ENCODE measurements at places on chromosomes 4 and X. TPM values are rescaled to one million over a fixed set of nuclear protein-coding genes. Genes with fewer than 3 reads are reported as not detected.

GRCh38 chrX:139566981-139567380, 36.4 kb downstream of the F9 start:
- DNase-seq = no peak

- DNase-seq = no peak
Measured at GRCh38 chr4:141921293-141921692, 284.9 kb downstream of the IL15 start.

DNA sequence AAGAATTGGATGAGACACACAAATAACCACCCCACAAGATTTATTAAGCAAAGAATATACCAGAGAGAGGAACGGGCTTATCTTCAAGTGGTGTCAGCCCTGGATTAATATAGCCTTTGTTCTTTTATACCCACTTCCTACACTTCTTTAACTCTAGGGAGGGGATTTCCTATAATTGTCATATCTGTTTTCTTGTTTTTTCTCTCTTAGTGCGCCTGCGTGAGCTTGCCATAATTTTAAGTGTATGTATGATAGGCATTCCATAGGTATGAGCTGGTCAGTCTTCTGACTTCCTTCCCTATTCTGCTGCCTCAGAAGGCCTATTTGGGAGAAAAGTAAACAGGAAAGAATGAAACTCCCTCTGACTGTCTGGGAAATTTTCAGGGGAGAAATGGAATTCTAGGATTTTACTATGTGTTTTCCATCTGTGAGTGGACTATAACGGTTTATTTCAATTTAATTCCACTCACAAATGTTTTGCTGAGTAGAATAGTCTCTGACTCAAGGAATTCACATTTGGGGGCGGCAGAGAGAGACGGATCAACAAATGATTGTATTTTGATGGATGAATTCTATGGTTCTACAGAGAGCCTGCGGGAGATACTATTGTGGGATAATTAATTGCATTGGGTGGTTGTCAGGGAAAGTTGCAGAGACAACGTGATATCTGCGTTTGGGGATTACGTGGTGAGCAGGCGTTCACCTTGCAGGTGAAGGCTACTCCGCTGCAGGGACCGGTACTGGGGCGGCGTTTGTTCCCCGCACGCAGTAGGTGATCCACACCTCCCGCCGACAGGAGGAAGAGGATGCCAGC, 626 bp upstream of the CEP135 start:
- peak; percentile 39 for DNase-seq

DNA sequence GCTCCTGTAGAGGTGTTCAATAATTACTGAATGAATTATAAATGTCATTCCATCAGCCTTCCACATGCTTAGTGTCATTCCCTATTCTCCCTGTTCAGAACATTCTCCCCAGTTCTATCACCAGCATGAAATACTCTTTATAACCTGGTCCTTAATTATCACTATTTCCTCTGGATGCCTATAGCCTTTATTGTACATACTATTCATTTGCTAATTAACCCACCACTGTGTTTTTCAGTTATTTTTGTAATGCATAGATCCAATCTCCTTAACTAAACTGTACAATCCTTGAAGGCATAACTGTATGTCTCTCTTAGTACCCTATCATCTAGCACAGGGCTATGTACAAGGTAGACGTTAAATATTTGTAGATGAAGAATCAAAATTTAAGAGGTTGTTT, 1.2 kb downstream of the ABCB7 start:
- no peak for DNase-seq

DNA sequence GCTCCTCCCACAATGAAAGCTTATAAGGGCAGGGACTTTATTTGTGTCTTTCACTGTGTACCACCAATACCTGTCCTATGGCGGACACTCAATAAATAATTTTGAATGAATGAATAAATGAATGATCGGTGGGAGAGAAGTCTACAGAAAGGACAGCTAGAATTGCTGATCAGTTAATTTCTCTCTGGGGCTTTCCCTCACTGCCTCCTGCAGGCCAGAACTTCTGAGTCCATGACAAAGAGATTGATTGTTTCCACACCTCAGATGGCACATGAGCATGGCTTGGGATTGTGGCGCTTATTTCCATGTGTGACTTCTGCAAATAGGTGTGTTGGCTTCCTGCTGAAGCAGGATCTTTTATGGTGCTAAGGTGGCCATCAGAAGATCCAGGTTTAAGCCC, 6.3 kb downstream of the FAM47E start:
- DNase-seq = no peak

DNA sequence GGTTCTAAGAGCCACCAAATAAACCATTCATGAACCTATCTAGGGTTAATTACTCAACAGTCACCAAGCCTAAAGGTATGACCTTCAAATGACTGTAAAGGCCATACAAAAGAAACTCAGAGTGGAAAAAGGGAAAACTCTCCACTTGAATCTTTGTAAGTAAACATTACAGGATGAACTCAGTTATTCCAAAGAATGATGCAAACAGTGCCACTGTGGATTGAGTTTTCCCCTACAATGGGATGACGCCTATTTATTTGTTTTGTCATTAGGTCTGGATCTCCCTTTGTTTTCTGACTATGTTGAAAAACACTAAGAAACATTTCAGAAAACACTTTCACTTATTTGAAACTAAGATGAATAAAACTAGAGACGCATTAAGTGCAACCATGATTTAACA, 12.7 kb downstream of the NUDT6 start:
- no peak for DNase-seq

Gene GIMD1
- not detected for total RNA-seq

Gene OCIAD2
- total RNA-seq = 16.3 TPM
